Tongue (tissue), 3 donors: ENCODE measurements at places on chromosomes 12 and 14. TPM values are rescaled to one million over a fixed set of nuclear protein-coding genes. Genes with fewer than 3 reads are reported as not detected.

Gene KRT72
- 0.21 TPM for total RNA-seq

Gene CABP1
- 0.51 TPM for total RNA-seq

Gene FGF6
- total RNA-seq = 50.7 TPM

Gene SNAPC1
- 7.0 TPM for total RNA-seq

Gene CIDEB
- 14.6 TPM for total RNA-seq

Gene PTCSC3
- not detected for total RNA-seq
